Activated naive CD4-positive, alpha-beta T cell treated with Interleukin-2 at 50 U/mL for 16 hours (primary cell): ENCODE measurements at places on chromosomes 11 and 22.

GRCh38 chr11:27653990-27654758 is 46.1 kb downstream of the BDNF start:
- no peak for DNase-seq

GRCh38 chr11:78853521-78853920 is 278.9 kb upstream of the NARS2 start:
- DNase-seq = no peak

DNA sequence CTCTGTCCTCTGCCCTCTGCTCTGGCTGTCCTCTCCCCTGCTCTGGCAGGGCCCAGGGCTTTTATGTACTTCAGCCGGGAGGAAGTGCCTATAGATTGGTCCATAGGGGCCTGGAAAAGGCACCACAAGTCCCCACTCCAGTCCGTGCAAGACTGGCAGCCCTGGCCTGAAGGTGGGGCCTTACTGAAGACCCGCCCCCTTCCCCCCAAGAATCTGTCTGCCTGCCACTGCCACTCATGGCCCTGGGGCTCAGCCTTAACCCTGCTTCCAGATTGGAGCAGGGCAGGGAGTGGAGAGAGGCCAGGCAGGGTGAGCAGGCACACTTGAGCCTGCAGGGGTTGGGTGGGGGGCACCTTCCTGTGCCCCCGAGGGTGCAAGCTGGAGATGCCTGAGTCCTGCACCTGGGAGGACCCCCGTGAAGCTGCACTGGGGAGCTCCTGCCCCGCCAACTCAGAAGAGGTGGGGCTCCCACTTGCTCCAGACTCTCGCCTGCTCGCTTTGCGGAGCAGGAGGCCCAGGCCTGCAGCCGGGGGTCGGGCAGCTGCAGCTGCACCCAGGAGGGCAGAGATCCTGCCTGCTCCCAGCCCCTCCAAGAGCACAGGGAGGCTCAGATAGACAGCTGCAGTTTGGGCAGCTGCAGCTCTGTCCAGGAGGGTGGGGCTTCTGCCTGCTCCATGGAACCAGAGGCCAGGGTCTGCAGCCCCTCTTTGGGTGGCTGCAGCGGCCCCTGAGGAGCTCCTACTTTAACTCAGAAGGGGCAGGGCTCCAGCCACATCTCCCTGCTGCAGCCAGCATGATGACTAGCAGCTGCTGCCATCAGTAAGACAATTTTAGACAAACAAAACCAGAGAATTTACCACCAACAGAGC is 51.0 kb upstream of the SC5D start:
- DNase-seq = no peak

DNA sequence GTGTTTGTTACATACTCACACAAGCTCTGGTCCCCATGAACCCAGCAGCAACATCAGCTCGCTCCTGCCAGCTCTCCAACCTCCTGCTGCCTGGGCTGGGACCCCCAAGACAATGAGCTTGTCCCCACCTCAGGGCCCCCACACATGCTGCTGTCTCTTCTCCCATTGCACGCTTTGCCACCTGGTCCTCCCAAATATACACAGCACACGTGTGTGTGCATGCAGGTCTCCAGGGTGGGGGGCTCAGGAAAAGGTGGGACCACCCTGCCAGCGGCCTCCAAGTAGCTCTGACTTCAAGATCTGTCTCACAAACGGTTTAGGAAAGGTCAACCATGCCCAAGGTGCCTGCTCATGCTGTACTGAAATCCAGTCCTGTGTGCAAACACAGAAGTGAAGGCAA is 68.1 kb upstream of the CCND1 start:
- no peak for DNase-seq

GRCh38 chr11:12999597-12999996 is 9.5 kb upstream of the RASSF10 start:
- no peak for DNase-seq

DNA sequence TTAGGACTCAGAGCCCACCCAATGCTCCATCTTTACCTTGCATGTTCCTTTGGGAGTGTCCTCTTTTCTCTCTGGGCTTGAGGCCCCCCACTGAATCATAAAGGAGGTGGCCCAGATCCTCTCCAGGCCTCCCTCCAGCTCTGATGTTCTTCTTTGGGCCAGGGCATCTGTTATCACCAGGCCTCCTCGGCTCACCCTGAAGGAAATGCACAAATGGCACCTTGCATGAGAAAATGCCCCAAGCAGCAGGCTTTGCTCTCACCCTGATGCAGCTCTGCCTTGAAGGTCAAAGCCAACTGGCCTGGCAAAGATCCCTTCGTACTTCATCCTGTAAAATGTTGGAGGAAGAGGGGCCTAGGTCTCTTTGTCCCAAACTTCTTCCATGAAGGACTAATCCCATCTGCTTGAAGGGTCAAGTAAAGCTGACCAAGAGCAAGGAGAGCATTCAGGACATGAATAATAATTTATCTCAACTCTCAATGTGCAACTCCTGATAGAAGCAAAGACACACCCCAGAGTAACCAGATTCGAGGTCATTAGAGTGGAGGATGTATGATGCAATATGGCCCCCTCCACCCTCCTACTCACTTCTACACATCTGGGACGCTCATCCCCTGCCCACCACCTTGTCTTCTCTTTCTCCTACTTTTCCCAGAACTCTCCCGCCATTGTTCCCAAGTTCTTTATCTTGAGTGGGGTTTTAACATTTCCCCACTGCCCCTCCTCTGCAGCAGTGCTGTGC is 9.5 kb downstream of the APOL6 start:
- DNase-seq = no peak

- DNase-seq = no peak
Observed at GRCh38 chr22:44411226-44412135, 86.6 kb downstream of the RTL6 start.

DNA sequence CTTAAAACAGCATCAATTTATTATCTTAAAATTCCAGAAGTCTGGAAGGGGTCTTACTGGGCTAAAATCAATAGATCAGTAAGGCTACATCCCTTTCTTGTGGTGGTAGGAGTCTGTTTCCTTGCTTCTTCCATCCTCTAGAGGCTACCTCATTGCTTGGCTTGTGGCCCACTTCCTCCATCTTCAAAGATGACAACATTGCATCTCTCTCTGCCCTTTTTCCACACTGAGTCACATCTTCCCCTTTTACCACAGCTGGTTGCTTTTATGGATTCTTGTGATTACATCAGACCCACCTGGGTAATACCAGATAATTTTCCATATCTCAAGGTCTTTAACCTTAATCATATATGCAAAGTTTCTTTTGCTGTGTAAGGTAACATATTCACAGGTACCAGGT is 60.9 kb downstream of the GRIA4 start:
- DNase-seq = no peak

DNA sequence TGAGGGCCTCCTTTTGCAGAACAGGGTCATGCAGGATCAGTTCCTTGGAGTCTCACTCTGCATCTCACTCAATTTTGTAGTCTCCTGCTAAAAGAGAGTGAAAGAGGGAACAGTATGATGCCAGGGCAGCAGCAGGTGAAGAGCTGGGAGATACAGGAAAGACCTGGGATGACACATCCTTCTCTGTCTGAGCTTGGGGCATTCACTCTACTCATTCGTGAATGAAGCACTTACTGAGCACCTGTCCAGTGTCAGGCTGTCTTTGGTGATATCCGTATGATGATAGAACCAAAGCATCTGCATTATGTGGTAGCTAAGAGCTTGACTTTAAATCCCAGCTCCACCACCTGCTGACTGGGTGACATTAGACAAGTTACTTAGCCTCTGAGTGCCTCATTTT is 14.4 kb downstream of the SREBF2 start:
- DNase-seq = no peak

GRCh38 chr11:18798799-18799469 is 7.3 kb upstream of the PTPN5 start:
- DNase-seq = no peak

GRCh38 chr11:14253840-14254239 is 105.1 kb downstream of the RRAS2 start:
- no peak for DNase-seq

DNA sequence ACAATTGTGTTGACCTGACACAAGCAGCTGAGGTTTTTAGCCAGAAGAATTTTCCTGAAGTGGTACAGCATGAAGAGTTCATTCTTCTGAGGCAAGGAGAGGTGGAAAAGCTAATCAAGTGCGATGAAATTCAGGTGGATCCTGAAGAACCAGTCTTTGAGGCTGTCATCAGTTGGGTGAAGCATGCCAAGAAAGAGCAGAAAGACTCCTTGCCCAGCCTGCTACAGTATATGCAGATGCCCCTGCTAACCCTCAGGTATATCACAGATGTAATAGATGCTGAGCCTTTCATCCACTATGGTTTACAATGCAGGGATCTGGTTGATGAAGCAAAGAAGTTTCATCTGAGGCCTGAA is 12.9 kb upstream of the SCARF2 start:
- DNase-seq = no peak

- no peak for DNase-seq
Observed at GRCh38 chr11:2549876-2550605, 105.2 kb downstream of the KCNQ1 start.

- peak; percentile 64 for DNase-seq
Observed at GRCh38 chr11:12331239-12331874, 46.0 kb upstream of the PARVA start.

GRCh38 chr11:127737499-127737898 is 736.9 kb upstream of the KIRREL3 start:
- no peak for DNase-seq

DNA sequence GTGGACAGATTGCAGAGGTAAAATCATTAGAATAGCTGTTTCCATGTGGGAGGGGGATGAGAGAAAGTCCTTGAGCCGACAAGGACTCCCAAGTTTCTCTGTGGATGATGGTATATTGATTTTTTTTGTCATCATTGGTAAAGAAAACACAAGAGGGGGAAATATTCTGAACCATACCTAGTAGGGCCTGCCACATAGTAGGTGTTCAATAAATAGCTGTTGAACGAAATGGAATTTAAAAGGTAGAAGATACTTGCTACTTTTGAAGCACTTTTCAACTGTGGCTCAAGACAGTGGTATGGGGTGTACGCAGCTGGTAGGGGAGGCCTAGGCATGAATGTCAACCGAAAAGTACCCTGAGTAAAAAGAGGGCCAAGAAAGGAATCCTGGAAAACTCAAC is 2.1 kb downstream of the CAVIN3 start:
- DNase-seq = no peak
